ENCODE measurements at places on chromosomes 1 and 21. TPM values are rescaled to one million over a fixed set of nuclear protein-coding genes. Genes with fewer than 3 reads are reported as not detected.

- peak; percentile 6 for DNase-seq
Measured at GRCh38 chr1:15218287-15219279, 28.4 kb upstream of the FHAD1 start.

DNA sequence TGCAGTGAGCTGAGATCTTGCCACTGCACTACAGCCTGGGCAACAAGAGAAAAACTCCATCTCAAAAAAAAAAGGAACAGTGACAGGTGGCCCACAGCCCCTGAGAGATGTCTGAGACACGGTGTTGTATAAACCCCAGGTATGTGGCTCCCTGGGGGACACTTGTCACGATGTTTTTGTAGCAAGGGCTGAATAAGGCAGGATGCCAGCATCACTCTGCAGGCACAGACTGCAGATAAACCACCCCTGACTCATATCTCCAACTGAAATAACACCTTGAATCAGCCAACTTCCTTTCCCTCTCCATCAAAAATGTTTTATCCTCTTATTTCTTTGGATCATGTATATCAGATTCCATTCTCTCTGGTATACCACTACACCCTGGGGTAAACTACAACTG is 52.5 kb downstream of the NMNAT2 start:
- no peak for DNase-seq

GRCh38 chr1:190067592-190067991 is 410.1 kb downstream of the BRINP3 start:
- no peak for DNase-seq

DNA sequence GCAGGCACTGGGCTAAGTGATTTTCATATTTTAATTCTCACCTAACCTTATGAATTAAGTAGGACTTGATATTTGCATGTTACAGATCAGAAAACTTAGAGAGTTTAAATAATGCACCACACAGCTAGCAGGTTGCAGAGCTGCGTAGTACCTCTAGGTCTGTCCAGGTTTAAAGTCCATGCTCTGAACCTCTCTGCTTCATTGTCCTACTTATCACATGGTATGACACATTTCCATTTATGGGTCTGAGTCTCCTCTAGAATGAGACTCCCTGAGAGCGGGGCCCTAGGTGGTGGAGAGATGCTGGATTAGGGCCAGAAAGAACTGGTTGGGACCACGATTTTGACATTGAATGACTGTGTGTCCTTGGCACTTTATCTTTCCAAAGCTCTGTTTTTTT is 102.5 kb upstream of the USP24 start:
- no peak for DNase-seq

FNDC10 gene
- polyA plus RNA-seq, result 0.96 TPM
